ENCODE measurements at places on chromosomes 1 and 21.

GRCh38 chr1:11806307-11806936 is 431 bp downstream of the CLCN6 start:
- DNase-seq = no peak

GRCh38 chr1:20717452-20718342 is at the start of gene KIF17:
KIF17 (minus strand) TSS chr1:20718007; CDS start chr1:20717706, 301 bp downstream.
- peak; percentile 86 for DNase-seq

GRCh38 chr1:101652484-101652883 is 344.2 kb downstream of the OLFM3 start:
- no peak for DNase-seq

DNA sequence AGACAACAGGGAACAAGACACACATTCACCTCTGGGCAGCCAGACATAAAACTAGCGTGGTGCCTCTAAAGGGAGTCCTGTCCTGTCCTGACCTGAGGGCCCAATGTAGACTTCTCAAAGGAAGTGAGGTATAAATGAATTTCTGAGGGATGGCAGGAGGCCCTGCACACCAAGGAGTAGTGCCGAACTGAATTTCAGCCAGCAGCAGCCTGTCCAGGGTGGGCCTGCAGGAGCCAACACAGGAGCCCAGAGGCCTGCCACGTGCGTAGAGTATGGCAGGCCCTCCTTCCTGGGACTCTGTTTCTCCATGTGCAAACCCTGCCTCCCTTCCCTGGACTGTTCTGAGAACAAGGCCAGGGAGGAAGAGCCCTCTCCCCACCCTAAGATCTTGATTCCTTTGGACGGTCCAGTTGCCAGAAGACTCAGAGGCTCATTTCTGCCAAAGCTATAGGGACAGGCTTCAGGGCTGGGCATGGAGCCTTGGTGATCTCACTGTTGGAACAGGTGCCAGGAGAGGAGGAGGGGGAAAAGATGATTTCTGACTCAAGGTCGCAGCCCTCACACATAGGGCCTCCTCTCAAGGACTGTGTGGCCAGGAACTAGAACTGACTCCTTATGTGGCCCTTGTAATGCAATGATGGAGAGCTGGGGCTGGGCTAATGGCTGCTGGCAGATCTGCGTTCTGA is 1.8 kb upstream of the FABP3 start:
- no peak for DNase-seq

DNA sequence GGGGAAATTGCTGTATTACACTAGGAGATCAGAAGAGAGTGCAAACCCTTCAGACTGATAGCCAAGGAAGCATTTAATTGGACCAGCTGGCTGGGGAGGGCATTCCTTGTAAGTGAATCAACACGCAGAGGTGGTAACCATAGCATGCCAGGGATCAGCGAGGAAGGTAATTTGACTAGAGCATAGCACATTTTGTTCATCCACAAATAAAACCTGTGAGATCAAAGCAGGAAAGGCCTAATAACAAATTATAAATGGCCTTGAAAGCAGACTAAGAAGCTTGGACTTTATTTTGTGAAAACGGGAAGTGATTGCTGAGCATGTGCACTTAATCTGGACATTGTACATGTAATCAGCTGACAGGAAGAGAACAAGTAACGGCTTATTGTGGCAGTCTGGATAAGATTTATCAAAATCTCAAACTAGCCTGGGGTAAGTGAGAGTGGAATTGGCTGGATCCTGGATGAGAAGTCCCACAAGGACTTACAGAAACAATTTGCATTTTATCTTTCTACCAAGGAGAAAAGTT is 11.7 kb upstream of the CD55 start:
- peak; percentile 30 for DNase-seq

- DNase-seq = no peak
Measured at GRCh38 chr1:199152676-199153075, 513.8 kb downstream of the PTPRC start.
